Esophagus squamous epithelium (tissue), 5 donors: ENCODE measurements at places on chromosomes 2 and 18.

DNA sequence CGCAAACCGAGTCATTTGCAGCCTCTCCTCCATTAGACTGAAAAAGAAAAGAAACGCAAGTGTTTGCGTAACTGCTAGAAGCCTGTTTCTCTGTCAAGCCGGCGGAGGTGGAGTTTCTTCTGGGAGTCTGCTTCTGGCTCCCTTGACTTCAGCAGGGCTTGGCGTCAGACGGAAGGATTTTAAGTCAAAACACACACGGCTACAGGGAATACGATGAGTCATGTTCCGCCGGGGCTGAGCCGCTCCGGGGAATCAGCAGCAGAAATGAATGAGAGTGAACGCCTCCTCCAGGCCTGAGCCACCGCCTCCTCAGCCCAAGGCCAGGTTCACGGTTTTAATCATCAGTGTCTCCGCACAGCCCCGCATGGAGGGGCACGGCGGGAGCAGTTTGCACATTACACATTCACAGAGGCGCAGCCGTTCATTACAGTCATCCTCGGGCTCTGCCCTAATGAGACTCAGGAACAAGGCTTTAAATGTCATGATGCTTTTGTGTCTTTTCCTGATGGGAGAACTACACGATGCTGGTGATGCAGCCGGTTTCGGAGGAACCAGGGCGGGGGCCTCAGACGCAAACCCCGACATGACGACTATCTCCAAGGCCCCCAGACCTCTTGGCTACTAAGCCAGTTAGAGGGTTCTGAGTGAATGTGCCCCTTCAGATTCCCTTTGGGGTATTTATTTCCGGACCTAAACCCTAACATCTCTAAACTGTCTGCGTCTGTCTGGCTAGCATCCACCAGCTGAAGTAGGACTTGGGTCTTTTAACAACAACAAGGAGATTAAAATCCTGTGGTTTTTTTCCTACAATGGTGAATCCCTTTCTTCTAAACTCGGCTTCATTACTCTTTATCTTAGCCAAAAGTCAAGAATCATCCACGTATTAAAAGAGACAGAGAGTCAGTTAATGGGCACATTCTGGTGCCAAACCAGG, 11.1 kb upstream of the SCG2 start:
- no peak for DNase-seq

- no peak for DNase-seq
Observed at GRCh38 chr2:222912117-222912516, 51.3 kb downstream of the ACSL3 start.

DNA sequence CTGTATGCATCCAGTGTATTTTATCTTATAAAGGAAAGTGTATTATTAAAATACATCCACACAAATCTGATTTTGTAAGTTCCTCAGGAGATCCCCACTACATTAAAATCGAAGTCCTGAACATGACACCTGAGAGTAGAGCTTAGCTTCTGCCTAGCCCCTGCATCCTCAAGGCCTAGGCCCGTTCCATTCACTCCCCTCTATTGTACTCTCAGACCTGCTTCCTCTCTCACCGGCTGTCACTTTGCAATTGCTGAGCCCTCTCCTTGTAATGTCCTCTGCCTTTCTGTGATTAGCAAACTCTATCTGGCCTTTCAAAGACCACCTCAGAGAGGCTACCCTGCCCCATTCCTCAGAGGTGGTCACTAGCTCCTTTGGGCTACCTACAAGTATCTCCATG, 160.8 kb downstream of the FTCDNL1 start:
- no peak for DNase-seq

- no peak for DNase-seq
Observed at GRCh38 chr2:108189316-108189715, 50.5 kb upstream of the SULT1C3 start.

DNA sequence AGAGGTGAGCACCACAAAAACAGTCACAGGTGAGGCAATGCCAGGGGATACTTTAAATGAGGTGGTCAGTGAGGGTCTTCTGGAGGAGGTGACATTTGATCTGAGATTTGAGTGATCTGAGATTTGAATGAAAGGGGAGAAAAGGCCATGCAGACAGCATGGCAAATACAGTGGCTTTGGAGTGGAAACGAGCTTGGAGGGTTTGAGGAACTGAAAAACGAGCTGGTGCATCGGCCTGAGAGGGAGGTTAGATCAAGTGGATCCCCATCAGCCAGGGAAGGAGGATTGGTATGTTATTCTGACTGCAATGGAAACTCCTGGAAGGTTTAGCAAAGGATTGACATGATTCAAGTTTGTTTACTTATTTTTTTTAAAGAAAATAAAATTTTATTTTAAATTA, 245.1 kb downstream of the KCNS3 start:
- DNase-seq: no peak
